ENCODE measurements at places on chromosomes 1 and 21.

- DNase-seq, result no peak
Measured at GRCh38 chr21:15794277-15794912, 64.6 kb downstream of the USP25 start.

DNA sequence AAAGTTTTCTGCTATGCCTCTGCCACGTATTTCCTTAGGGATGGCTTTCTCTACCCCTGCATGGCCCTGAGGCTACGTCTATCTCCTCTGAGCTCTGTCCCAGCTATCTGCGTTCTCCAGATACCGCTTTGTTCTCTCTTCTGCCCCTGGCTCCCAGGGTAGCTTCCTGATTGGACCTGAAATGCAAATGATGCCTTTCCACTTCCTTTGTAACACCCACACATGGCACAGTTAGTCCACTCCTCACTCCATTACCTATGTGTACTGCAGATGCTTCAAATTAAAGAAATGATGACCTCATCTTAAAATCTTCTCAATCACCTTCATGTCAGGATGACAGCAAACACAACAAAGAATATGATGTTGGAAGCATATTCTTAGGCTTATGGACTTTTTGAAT is 138.6 kb upstream of the POGK start:
- DNase-seq, result no peak

- DNase-seq, result no peak
Measured at GRCh38 chr1:110610696-110611286, 4.6 kb upstream of the KCNA2 start.

DNA sequence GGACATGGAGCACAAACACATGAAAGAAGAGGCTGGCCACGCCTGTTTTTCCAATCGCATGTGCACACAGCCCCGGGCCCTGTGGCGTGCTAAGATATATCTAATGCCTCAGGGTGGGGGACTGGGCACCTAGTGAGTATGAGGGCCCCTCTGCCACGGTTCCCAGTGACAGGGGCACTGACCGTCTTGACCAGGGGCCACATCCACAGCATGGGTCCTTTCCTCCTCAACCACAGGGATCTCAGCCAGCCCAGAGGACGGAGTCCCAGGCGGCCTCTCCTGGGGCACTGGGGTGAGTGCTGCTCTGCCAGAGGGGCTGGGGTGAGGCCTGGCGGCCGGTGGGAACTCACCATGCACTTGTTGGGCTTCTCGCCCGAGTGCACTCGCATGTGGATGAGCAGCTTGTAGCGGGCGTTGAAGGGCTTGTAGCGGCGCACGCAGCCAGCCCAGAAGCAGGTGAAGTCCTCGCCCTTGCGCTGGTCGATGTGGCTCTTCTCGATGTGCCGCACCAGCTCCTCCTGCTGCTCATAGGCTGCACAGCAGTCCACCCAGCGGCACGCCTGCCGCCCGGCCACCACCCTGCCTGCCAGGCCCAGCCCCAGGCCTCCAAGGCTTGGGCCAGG is 134.7 kb downstream of the DMRTB1 start:
- DNase-seq, result no peak

DNA sequence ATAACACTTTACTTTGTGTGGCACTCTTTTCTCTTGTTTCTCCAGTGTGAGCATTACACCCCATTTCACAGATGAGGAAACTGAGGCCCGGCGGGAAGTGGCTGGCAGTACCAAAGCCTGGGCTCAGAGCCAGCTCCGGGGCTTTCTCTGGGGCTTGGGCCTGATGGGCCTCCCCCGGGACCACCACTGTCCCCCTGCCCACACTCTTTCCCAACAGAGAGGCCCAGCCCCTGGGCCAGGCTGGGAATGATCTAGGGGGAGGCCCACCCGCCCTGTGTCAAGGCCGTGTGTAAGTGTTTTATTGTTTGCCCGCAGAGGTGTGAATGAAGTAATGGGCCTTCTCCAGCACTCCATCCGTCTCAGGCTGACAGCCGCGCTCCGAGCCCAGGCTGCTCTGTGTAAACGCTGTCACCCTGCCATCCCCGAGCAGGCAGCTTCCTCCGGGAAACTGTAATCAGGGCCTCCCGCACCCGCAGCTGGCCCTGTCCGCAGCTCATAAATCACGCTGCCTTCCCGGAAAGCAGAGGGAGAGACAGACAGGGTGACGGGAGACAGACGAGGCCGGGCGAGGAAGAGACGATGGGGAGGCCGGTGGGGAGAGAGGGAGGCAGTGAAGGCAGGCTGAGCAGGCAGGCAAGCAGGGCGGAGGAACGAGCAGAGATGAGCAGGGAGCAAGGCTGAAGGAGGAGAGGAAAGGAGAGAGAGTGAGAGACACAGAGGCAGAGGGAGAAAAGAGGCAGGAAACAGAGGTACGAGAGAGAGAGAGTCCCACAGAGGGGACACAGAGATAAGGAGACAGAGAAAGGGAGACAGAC is 109.7 kb upstream of the ZBTB40 start:
- DNase-seq, result peak; percentile 76
